ENCODE measurements at places on chromosomes 2 and 18. TPM values are rescaled to one million over a fixed set of nuclear protein-coding genes. Genes with fewer than 3 reads are reported as not detected.

DNA sequence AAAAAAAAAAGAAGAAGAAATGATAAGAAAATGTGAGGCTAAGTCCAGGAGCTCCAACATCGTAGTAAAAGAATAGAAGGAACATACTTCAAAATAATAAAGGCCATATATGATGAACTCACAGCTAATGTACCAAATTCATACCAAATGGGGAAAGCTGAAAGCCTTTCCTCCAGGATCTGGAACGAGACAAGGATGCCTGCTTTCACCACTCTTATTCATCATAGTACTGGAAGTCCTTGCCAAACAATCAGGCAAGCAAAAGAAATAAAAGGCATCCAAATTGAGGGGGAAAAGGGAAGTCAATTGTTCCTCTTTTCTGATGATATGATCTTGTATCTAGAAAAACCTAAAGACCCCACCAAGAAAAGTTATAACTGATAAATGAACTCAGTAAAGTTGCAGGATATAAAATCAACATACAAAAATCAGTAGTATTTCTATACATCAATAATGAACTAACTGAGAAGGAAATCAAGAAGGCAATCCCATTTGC is 170.6 kb downstream of the METTL4 start:
- DNase-seq = no peak

- DNase-seq = no peak
These were observed 439.3 kb upstream of the TRIB2 start for GRCh38 chr2:12277241-12278034.

- no peak for DNase-seq
These were observed 209.5 kb downstream of the NDUFA10 start for GRCh38 chr2:239815671-239816070.

DNA sequence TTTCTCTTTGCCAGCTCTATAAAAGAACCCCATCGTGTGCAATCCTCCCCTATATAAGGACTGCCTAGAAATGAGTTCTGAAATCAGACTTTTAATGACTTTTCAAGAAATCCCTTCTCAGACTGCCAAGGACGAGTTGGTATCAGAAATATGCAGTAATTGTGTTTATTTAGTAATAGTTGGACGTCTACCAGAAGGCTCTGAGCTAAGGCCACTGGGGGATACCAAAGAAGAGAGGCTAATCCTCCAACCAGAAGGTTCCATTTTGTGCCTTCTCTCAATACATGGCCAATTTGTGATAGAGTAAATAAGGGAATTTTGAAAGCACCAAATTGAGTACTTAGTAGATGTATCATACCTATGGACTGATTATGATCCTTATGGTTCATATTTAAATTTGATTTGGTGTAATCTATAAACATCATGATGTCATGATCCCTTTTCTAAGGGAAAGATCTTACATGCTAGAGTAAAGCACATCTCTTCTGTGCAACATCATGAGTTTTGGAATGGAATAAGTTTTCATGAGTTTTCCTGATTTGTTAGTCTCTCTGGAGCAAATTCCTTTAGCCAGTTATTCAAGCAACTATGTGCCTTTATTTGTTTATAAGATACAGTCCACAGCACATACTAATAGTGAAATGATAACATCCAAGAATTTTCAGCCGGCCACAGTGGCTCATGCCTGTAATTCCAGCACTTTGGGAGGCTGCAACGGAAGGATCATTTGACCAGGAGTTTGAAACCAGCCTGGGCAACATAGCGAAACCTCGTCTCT is 82.2 kb upstream of the LTBP1 start:
- no peak for DNase-seq

- DNase-seq = no peak
These were observed 5.8 kb upstream of the PTPN4 start for GRCh38 chr2:119753930-119754321.

DNA sequence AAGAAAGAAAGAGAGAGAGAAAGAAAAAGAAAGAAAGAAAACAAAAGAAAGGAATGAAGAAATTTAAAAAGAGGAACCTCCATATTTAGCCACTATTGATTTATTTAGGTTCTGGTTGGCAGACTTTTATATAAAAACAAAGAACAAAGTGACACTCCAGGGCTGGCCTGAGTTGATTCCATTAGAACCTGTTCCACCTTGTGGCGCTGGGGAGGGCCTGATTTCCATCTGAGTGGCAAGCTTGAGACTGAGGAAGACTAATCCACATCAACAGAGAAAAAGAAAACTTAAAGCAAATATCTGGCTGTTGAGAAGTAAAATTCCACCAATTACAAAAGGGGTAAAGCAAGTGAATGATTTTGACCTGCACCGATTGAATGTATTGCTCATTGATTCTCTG is 345.3 kb downstream of the EN1 start:
- DNase-seq = no peak

Gene TNFRSF11A
- 1.2 TPM for total RNA-seq

Gene CTIF
- total RNA-seq = 137 TPM

Gene CFAP53
- 0.22 TPM for total RNA-seq

Gene C18orf54
- total RNA-seq = 20.0 TPM

All from glutamatergic neuron (in vitro differentiated cells).